ENCODE measurements at places on chromosomes 13 and 19.

DNA sequence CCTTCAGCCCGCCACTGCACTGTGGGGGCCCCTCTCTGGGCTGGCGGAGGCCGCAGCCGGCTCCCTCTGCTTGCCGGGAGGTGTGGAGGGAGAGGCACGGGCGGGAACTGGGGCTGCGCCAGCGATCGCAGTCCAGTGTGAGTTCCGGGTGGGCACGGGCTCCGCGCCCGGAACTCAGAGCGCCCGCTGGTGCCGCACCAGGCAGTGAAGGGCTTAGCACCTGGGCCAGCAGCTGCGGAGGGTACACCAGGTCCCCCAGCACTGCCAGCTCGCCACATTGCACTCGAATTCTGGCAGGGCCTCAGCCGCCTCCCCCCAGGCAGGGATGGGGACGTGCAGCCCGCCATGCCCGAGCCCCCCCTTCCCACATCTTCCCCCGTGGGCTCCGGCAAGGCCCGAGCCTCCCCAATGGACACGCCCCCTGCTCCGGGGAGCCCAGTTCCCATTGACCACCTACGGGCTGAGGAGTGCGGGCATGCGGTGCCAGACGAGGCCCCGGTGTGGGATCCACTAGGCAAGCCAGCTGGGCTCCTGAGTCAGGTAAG, 135.9 kb upstream of the RFC3 start:
- no peak for DNase-seq

- no peak for DNase-seq
These were observed at the start of gene CYP2B6 for GRCh38 chr19:40990972-40991381. CYP2B6 (plus strand) TSS chr19:40991282; CDS start chr19:40991306, 24 bp downstream.

GRCh38 chr13:79913141-79913827, 427.6 kb downstream of the SPRY2 start:
- DNase-seq = no peak

DNA sequence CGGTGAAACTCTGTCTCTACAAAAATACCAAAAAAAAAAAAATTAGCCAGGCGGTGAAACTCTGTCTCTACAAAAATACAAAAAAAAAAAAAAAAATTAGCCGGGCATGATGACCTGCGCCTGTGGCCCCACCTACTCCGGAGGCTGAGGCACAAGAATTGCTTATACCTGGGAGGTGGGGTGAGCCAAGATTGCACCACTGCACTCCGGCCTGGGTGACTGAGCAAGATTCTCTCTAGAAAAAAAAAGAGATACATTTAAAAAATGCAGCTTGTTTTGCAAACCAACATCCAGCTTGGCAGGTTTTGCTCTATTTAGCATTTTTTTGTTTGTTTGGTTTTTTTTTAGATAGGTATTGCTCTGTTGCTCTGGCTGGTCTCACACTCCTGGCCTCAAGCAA, 6.7 kb upstream of the PGPEP1 start:
- DNase-seq = no peak

DNA sequence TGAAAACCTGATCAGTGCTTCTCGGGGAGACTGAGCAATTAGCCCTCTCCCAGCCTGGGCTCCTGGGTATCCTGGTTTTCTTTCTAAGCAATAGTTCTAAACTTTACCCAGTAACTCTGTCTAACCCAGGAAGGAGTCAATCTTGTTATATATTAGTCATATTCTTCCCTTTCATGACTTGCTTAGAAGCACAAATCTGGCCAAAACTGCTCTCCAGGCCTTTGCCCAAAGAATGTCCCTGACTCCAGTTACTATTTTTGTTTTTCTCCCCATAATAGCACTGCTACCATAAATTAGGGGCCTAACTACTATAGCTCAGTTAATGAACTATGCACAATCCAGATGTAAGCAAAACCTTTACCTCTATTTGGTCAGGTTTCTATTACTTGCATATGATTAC, 355.8 kb upstream of the HTR2A start:
- DNase-seq = no peak

DNA sequence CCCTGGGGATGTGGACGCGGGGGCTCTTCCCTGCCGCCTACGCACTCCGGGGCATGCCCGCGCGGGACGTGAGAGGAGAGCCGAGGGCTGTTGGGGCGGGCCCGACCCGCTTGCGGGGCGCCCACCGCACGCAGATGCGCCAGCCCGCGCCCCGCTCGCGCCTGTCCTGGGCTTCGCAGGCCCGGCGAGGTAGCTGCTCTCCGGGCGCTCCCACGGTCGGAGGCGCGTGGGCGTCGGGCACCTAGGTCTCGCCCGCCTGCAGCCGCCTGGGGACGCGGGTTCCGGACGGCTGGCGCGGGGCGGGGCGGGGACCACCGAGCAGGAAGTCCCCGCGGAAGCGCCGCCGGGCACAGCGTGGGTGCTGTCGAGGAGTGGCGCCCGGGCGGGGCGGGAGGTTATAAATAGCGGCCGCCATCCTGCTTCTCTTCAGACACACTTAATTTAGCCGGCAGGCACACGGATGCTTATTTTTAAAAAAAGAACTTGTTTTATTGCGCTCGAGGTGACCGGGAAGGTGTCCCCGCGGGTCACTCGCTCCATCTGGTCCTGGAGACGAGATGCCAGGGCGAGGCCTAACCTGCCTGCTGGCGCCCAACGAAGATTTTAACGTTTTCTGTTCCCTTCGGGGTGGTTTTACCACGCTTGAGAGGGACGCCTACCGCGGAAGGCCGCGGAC, 561 bp upstream of the GJA3 start:
- DNase-seq = peak; percentile 49

- no peak for DNase-seq
These were observed 48.5 kb downstream of the CPAMD8 start for GRCh38 chr19:16978156-16978555.

- DNase-seq = no peak
These were observed 575.1 kb downstream of the SLITRK6 start for GRCh38 chr13:85223883-85224656.

Data from stimulated activated CD8-positive, alpha-beta memory T cell treated with anti-CD3 and anti-CD28 coated beads, Interleukin-15, amount 100 ng/mL, for 4 hours (primary cell).